ENCODE measurements at places on chromosomes 2 and 18.

- no peak for DNase-seq
Measured at GRCh38 chr18:11880586-11881304, 27.4 kb downstream of the MPPE1 start.

GRCh38 chr2:14340703-14341102, 291.8 kb upstream of the LRATD1 start:
- no peak for DNase-seq

GRCh38 chr2:105143467-105144151, 97.9 kb upstream of the GPR45 start:
- no peak for DNase-seq

GRCh38 chr2:60554074-60554645, 706 bp upstream of the BCL11A start:
- no peak for DNase-seq

DNA sequence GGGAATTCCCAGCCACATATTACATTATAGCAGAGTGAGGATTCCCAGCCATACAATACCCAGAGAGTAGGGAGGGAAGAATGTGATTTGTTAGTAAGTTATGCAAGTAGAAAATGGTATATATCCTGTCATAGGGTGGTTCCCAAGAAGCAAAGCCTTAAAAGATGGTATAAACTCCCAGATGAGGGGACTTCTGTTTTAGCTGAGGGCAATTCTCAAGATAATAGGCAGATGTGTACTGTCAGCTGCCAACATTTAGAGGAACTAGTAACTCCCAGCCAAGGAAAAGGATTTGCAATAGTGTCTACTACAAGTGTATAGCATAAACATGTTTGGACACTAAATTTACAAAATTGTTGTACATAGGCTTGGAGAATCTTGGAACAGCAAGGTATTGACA, 86.5 kb downstream of the XDH start:
- DNase-seq, result no peak

GRCh38 chr18:42670860-42671259, 444.6 kb downstream of the RIT2 start:
- no peak for DNase-seq

DNA sequence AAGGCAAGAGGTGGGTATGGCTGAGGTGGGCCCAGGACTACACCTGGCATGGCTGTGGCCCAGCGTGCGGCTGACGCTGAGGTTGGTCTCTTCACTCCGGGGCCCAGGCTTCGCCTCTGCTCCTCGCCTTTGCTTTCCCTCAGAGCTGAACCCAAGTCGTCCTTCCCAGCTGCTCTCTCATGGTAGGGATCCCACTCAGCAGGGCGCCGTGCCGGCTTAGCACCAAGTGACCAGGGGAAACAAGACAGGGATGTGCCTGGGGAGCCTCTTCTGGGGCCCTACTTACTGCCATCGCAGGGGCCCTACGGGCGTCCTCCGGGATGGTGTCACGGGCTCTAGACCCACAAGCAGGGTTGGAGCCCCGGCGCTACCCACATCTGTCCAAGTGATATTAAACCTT, 138.1 kb upstream of the ALKAL2 start:
- no peak for DNase-seq

DNA sequence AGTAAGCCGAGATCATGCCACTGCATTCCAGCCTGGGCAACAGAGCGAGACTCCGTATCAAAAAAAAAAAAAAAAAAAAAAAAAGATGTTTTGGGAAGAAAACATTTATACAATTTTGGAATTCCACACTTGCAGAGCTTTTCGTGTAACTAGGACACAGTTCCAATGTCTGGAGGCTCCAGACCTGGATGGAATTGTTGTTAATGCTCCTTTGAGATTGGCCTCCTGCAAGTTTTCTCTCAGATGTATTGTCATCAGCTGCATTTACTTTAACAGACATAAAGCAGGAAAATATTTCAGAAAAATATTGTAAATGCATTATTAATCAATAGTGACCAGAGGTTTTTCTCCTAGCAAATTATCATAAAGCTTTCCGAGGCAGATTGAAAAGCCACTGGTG, 124.1 kb downstream of the RBM43 start:
- DNase-seq, result no peak

DNA sequence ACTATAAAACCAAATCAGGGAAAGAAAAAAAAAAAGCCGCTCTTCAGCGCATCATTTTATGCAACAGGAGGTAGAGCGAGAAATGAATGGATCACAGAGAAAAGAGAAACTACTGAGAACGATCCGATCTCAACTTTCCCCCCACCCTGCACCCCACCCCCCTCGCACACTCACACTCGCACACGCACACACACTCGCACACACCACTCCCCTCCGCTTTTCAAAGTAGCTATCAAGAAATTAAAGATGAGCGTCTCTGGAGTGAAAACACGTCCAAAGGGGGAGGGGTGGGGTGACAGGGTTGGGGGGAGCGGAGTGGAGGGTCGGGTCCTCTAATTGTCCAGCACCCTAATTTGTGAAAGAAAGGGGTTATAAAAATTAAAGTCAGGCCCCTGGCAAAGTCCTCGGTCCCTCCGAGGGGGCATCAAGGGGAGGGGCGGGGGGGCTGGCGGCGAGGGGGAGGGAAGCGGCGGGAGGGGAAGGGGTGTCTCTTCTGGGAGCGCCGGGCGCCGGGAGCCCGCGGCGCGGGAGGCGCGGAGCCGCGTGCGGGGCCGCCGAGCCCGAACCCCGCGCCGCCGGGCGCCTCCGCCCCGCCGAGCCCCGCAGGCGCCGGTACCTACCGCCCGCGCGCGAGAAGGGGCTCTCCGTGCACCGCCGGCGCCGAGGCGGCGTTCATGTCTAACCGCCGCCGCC, 428 bp downstream of the TCF4 start:
- no peak for DNase-seq

DNA sequence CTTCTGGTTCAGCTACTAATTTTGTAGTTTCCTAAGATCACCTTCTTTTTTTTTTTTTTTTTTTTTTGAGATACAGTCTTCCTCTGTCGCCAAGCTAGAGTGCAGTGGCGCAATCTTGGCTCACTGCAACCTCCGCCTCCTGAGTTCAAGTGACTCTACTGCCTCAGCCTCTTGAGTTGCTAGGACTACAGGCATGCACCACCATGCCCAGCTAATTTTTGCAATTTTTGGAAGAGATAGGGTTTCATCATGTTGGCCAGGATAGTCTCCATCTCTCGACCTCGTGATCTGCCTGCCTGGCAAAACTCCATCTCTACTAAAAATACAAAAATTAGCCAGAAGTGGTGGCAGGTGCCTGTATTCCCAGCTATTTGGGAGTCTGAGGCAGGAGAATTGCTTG, 301.5 kb upstream of the TFPI start:
- DNase-seq, result no peak

DNA sequence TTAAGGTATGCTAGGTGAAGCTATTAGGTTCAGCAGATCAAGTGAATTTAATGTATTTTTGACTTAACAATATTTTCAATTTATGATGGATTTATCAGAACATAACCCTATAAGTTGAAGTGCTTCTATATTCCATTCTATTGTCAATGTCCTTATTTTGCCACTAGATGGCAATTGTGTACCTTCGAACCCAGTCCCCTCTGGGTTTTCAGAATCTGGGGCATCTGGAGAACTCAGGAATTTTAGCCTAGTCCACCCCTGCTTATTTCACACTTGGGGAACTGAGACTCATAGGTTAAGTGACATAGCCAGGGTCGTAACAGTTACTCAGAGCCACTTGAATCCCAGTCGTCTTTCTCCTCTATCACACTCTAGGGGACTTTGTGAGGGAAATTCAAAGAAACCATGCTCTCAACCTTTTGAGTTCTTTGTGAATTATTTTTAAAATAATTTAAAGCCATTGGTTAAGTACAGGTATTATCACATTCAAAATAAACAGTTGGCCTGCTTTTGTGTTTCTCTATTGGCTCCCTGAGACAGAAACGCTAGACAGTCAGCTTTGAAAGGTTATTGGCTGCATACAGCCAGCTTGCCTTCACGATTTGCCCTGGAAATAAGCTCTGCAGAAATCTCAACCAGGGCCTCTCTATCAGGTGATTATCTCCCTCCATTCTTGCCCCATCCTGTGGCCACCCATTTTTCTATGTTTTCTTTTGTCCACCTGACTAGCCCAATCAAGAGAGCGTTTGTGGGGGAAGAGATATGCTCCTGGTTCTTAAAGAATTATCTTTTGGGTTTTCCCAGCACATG, 145.0 kb downstream of the TTC27 start:
- peak; percentile 14 for DNase-seq
